ENCODE measurements at places on chromosomes 2 and 18.
A peak's percentile ranks its signal among the peaks of the same experiment; 100 is the strongest.

DNA sequence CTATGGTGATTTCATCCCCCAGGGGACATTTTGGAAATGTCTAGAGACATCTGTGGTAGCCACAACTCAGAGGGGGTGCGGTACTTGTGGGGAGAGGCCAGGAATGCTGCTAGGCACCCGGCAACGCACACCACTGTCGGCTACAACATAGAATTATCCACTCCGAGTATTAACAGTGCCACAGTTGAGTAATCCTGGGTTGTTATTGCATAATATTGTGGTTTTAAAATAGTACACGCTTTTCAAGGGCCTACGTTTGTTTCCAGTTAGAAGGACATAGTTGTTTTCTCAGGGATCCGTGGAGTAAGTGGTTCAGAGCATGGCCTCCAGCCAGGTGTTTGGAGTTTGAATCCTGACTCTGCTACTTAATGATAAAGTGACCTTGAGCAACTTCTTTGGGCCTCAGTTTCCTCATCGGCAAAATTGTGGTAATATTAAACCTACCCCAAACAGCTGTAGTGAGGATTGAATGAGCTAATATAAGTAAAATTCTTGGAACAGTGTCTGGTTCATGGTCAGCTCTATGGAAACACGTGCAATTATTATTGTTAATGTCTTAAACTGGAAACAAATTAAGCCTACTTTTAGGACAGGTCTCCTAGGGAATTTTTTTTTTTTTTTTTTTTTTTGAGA, 24.5 kb downstream of the CYP27A1 start:
- DNase-seq = no peak

DNA sequence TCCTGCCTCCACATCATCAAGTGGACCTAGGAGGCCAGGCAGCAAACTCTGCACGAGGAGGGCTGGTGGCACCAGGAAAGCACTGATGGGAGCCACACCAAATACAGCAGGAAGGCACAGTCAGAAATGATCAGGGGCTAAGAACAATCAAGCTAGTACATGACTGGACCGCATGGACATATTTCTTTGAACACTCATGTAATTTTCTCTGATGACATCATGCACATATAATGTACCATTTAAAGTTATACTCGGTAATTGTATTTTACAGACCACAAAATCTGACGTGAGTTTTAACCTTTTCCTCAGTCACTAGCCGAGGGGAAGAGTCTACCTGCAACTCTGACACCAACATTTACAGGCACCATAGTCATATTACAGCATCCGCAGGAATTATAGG, 76.7 kb downstream of the XDH start:
- DNase-seq = no peak

GRCh38 chr2:71550801-71551630, 97.7 kb downstream of the DYSF start:
- DNase-seq = no peak

GRCh38 chr2:68482296-68482820, 15.0 kb downstream of the APLF start:
- DNase-seq = no peak

DNA sequence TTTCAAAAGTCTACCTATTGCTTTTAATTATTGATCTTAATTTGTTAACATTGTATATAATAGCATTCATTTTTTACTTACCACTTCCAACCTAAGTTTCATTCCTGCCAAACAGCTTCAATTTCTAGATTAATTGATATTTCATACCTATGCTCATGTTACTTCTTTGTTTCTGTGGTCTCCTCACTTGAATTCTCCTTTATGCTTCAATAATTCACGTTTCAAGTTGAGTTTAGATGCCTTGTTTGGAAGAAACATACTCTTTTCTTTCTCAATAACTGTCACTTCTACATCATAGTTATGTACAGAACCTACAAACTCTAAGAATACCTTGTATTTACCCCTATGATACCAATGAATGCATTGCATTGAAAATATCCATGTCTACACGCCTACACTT, 862.2 kb upstream of the LRATD1 start:
- no peak for DNase-seq

GRCh38 chr18:59885579-59886163, 14.1 kb upstream of the PMAIP1 start:
- DNase-seq = no peak

DNA sequence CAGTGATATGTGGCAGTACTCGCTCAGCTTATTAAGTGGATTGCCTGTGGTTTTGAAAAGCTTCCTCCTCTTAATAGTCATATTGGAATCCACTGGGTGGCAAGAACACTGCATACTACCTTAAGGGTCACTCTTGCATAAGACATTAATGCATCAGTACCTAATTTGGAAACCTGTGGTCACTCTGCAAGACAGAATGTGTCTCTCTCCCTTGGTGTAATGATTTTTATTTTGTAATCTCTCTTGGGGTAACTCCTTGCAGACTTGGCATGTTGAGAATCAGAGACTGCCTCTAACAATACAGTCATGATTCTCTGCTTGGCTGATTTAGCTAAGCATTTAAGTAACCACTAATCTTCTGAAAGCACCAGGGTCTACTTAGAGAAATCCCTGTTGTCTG, 33.0 kb upstream of the IER3IP1 start:
- DNase-seq = peak; percentile 45

GRCh38 chr2:114156366-114157056, 266.6 kb downstream of the ACTR3 start:
- DNase-seq = no peak

DNA sequence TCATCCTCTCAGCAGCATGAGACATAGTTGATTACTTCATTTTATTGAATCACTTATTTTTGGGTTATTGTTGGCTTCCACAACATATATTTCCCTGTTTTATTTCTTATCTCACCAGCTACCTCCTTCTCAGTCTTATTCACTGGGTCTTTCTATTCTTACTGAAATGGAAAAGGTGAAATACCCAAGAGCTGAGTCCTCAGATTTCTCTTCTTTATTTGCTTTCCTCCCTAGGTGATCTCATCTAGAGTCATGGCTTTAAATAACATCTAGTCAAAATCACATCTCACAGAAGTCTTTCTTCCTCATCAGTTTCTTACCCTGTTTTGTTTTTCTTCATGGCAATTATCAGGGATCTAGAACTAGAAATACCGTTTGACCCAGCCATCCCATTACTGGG, 105.0 kb upstream of the RBBP8 start:
- DNase-seq = no peak

DNA sequence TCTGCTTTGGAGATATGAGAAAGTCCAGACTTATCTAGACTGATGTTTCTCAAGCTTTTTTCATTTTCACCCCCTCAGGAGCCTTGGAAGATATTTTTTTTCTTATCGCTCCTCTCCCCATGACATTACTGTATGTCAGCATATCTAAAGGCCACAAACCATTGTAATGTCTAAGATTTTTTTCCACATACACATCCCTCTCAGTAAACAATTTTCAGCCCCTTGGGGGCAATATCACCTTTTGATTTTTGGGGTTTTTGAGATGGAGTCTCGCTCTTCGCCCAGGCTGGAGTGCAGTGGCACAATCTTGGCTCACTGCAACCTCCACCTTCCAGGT, 60.3 kb upstream of the REL start:
- no peak for DNase-seq

GRCh38 chr2:11977766-11978524, 231.5 kb downstream of the LPIN1 start:
- no peak for DNase-seq

- DNase-seq = no peak
Measured at GRCh38 chr2:12452185-12452584, 264.6 kb upstream of the TRIB2 start.

DNA sequence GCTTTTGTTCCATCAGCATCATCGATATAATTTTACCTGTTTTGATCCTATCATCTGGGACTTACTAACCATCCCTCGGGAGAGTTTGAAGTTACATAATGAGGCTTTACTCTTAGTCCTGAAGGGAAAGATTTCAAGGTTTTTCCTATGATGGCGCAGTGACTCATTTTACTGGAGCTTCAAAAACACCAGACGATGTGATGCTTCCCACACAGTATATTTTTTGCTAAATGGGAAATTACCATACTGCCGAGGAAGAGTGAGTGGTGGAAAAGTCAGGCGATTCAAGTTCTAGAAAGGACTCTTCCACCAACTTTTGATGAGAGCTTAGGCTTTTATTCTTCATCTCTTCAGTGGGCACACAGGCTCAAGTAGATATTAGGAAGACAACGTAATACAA, 44.6 kb upstream of the GCG start:
- DNase-seq = no peak

DNA sequence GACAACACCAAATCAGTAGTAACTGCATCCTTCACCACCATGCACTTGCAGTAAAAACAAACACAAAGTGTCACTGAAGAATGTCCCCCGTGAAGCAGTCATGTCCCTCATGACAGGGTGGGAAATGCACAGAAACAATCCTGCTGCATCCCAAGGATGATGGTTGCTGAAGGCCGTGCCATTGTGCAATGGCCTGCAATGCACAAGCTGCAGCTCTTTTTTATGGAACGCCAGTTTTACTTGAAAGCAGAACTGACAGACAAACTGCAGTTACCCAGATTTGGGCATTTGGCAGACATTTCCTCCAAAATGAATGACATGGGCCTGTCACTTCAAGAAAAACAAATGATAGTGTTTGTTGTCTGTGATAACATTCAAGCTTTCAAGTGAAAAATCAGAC, 2.4 kb upstream of the CHST10 start:
- DNase-seq = no peak

DNA sequence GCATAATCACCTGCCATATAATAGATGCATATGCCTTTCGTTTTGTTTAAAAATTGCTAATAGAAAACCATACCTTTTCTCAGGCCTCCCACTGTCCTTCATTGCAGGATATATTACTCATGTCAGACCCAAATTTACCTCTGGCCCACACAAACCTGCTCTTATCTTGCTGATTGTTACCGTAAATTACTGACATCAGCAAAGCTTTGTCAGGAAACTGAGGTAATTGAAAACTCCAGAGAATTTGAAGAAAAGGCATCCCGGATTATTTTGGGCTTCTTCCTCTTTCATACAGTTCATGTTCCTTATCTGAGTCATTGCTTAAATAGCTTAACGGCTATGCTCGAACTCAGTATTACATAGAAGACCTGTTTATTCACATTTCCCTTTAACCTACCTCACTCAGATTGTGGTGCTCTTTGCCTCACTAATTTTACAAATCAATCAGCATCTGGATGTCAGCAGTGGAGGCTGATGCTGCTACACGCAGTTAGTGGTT, 145.7 kb downstream of the ZEB2 start:
- no peak for DNase-seq

GRCh38 chr2:12716282-12717190, at the start of gene TRIB2:
TRIB2 (plus strand) TSS chr2:12716936; CDS start chr2:12718308, 1,372 bp downstream.
- peak; percentile 91 for DNase-seq

- DNase-seq = no peak
Measured at GRCh38 chr2:184463102-184463865, 135.0 kb upstream of the ZNF804A start.

GRCh38 chr2:233473386-233473791, 93.2 kb downstream of the USP40 start:
- no peak for DNase-seq

DNA sequence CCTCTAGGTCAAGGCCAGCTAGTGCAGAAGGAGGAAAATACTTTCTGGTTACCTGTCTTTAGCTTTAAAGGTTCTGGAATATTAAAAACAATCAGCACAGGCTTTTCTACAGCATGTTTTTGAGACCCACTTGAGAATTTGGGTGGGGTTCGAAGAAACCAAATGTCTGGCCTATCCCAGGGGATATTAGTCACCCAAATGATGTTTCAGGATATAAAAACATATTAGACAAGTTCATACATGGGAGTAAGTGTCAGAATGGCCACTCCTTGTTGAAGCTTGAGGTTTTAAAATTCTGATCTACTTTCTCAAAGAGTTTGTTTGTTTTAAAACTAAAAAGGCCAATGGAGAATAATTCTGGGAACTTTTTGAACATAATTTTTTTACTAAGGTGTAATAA, 158.6 kb upstream of the DLX2 start:
- DNase-seq = no peak

DNA sequence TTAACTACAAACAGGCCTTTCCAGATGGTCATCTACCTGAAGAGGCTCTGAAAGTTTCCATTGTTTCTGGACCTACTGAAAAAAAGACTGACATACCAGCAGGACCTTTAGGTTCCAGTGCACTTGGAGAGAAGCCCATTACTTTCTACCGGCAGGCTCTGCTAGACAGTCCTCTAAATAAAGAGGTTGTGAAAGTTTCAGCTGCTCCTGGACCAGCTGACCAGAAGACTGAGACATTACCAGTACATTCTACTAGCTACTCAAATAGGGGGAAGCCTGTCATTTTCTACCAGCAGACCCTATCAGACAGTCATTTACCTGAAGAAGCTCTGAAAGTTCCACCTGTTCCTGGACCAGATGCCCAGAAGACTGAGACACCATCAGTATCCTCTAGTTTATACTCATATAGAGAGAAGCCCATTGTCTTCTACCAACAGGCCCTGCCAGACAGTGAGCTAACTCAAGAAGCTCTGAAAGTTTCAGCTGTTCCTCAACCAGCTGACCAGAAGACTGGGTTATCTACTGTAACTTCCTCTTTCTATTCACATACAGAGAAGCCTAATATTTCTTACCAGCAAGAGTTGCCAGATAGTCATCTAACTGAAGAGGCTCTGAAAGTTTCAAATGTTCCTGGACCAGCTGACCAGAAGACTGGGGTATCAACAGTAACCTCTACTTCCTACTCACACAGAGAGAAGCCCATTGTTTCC, 65.8 kb downstream of the ALMS1 start:
- DNase-seq = no peak

DNA sequence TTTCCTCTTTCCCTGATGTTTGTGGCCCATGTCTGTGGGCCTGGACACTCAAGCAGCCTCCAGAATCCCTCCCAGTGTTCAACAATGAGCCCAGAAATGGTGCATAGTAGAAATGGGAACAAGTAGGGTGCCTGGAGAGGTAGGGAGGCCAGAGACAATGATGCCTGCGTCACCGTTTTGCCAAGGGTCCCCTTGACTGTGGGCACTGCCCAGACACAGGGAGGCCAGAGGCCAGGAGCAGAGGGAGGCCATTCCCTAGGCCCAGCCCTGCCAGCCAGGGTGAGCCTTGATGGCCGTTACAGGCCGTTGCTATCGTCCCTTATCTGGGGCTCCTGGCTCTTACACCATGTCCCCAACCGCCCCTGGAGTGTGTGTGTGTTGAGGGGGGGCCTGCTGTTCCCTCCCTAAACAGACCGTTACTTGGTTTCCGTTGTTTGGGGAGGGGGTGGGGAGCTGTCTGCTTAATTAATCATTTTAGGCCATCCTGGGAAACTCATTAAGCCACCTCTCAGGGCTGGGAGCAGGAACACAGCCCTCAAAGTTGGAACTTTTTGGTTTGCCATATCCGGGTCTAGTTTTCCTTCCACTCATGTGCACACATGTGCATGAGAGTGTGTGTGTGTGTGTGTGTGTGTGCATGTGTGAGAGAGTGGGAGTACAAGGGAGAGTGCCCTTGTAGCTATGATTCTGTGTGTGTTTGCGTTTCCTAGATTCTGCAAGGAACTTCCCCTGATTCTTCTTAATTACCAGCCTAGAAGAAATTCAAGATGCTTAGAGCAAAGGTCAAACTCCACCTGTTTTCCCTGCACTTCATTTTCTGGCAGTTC, 135.2 kb upstream of the HAAO start:
- DNase-seq = no peak

DNA sequence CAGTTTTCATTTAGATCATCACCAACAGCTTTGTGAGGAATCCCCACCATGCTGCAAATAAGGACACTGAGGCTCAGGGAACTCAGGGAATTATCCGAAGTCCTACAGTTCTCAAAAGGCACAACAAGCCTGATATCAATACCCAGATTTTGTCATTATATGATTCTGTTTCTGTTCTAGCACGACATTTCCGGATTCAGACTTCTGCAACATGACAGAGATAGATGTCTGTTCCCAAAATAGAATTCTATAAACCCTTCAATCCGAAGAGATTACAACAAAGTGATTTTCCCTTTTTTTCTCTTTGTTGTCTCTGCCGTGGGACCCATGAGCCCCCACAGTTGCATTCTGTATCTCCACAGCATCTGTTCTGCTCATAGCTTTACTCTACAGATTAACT, 72.0 kb downstream of the DOCK10 start:
- peak; percentile 10 for DNase-seq

All from WERI-Rb-1 (cell line).